ENCODE measurements at places on chromosomes 7 and 10.

DNA sequence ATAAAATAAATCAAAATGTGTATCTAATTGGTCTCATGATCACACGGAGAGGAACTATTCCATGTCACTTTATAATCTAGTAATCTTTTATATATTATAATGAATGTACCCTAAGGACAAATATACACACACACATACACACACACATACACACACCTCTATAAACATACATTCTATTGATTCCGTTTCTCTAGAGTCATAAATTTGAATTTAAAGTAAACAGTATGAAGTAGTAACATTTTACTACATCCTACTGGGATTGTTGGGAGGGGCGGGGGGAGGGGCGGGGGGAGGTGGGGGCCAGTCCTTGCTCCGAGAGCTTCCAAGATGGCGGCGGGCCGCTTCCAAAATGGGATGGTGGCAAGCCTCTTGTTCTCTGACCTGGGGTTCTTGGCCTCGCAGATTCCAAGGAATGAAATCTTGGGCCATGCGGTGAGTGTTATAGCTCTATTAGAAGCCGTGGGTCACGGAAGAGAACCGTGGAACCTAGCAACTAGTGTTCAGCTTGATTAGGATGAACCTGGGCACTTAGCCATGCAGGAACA is 143.2 kb downstream of the REEP3 start:
- no peak for DNase-seq

DNA sequence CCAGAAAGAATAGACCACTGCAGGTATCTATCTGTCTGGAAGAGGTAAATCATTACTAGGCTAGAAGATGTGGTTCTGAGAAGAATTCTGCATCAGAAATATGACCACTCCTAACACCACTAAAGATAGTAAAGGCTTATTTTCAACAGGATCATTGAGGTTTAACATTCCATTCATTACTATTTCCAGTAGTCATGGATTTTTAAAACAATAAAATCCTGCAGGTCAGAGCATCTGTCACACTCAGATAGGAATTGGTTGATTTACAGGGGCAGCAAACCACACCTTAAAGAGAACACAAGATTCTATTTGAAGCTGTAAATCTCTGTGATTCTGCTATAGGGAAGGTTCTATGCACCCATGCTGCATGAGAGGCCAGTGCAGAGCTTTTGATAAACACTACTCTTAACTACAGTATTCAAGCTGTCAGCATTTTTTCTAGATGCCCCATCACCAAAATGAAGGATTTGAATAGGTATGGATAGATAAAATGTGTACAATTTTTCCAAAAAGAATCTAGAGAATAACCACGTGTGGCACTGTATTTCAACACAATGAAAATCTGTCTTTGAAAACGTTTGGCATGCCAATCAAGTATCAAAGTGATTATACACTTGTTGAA is 14.6 kb downstream of the LRRC17 start:
- no peak for DNase-seq

DNA sequence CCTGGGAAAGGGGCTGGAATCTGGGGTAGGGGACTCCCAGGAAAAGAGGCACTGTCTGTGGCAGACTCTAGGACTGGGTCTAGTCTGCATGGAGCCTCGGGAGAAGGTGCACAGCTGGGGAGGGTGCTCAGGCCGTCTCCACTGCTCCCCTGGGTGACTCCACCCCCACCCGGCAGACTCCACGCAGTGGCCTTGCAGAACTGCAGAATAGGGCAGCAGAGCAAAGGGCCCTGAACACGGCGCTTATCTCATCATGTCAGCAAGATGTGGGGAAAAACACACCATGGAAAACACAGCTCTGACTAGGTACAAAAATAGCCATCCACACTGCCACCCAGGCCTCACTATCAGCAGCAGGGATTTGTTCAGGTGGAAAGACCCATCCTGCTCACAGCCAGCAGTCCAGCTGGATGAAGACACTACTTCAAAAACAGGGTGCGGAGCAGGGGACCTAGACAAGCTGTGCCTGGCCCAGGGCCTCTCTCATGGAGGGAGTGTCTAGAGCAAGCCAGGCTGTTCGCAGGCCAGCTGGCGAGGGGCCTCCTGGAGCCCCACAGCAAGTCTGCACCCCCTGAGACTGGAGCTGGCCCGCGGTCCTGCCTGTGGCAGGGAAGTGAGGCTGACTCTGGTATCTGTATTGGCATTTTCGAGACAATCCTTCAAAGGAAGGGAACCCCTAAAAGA is 11.7 kb downstream of the MAT1A start:
- DNase-seq, result no peak

DNA sequence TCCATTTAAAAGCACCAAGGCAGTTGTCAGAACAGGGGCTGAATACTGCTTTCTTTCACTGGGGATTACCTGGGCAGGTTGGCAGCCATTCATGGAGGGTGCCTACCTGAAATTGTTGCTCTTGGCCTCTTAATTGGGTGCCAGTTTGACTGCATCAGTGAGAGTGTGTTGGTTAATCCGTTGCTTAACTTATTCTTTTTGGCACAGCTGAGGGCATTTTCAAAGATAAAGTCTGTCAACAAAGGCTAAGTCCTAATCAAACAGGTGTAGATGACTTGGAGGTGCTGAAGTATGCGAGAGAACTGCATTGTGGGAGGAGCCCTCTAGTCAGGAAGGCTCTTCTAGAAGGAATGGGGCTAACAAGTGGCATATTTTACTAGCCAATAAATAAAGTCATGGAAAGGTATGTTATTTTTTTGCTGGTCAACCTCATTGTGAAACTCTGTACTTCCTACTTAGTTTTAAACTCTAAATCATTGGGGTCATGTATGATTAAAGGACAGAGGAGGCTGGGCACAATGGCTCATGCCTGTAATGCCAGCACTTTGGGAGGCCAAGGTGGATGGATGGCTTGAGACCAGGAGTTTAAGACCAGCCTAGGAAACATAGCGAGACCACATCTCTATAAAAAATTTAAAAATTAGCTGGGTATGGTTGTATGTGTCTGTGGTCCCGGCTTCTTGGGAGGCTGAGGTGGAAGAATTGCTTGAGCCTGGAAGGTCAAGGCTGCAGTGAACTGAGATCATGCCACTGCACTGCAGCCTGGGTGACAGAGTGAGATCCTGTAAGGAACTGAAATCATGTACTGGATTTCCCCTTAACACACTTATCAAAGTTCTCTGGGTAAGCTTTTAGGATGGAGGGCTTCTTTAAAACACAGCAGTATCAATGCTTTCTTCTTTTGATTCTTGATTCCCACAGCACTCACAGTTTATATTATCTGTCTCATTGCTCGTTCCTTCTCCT is 134.1 kb downstream of the LRMDA start:
- no peak for DNase-seq

GRCh38 chr10:98446151-98446660 is 529 bp downstream of the HPS1 start:
- DNase-seq, result peak; percentile 21

DNA sequence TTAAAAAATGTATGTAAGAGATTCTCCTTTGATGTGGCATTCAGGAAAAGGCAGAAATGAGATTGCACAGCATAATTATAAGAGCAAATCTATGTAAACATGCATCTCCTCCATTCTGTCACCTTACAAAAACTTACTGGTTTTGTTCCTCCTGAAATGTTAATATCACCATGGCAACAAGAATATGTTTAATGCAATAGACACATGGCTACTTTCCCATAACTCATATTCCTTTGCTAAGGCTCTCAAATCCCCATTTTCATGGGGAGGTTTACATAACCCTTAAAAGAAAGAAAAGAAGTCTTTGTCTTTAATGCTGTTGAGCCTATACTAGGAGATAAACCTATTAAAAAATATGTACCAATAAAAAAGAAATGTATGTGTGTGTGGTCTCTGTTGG is 136.2 kb downstream of the ANK3 start:
- DNase-seq, result no peak

GRCh38 chr7:133652547-133652946 is 399.7 kb downstream of the EXOC4 start:
- DNase-seq, result no peak

DNA sequence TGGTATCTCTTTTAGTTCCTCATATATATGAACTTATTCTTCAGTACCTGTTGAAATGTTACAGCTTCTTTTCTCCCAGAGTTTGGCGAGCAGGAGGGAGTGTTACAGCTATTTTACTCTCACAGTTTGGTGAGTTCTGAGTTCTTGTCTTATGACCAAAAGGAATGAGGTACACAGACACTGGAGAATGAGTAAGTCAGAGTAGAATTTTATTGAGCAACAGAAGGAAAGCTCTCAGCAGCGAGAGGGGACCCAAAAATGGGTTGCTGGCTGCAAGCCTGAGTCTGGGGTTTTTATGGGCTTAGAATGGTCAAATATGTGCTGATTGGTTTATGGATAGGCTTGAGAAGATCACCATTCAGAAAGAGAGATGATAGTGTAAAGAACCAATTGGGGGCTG is 175.2 kb downstream of the CDK14 start:
- DNase-seq, result no peak

DNA sequence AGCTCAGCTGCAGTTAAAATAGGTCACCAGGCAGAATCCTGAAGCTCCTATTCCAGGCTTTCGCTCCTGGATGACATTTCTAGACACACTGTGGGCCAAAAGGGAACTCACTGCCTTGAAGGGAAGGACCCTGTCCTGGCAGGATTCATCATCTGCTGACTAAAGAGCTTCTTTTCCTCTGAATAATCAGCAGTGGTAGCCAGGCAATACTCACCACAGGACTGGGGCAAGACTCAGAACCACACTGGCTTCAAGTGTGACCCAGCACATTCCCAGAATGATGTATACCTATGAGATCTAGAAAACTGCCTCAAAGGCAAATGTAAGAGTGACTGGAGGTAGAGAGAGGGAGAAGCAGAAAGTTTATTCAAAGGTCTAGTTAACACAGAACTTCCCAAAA is 29.5 kb upstream of the EBF3 start:
- DNase-seq, result no peak

Measured in stimulated activated CD4-positive, alpha-beta T cell treated with anti-CD3 and anti-CD28 coated beads, Interleukin-2, amount 100 ng/mL, for 48 hours (primary cell).